ENCODE measurements at places on chromosomes 2 and 18.

GRCh38 chr2:149058936-149059335, 20.4 kb downstream of the LYPD6B start:
- no peak for DNase-seq

- DNase-seq = peak; percentile 76
Observed at GRCh38 chr2:174004905-174005605, 39.9 kb upstream of the SP3 start.

DNA sequence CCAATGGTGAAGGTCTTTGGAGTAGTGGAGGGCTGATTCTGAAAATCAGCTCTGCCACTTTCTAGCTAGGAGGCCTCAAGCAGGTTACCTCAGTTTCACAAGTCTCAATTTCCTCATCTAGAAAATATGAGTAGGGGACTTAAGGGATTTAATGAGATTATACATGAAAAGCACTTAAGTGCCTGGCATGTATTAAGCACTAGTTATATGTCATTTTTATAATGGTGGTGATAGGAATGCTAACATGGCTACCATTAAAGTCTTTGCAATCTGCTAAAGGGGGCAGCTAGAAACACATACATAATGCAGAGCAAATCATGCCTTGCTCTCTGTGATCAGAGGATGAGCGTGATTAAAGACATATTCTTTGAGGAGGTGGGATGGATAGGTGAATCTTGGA, 640.9 kb upstream of the ZEB2 start:
- DNase-seq = no peak

DNA sequence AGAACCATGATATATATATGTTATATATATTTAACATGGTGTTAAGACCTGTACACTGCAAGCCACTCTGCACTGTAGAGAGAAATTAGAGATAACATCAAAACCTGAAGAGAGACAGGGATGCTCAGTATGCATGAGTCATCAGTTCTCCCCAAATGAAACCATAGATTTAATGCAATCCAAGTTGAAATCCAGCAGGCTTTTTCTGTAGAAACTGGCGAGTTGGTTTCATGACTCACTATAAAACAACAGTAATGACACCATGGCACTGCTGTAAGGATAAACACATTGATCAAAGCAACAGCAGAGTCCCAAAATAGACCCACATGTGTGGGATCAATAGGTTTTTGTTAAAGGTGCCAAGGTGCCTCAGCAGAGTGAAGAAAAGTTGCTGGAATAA, 65.8 kb downstream of the RTP5 start:
- DNase-seq = no peak

GRCh38 chr2:11288431-11288830, 56.0 kb downstream of the ROCK2 start:
- no peak for DNase-seq

All from muscle of leg (tissue), 16 donors.